ENCODE measurements at places on chromosomes 12 and 14. TPM values are rescaled to one million over a fixed set of nuclear protein-coding genes. Genes with fewer than 3 reads are reported as not detected.

The NRDE2 gene
- 18.6 TPM for total RNA-seq

The HVCN1 gene
- 7.9 TPM for total RNA-seq

The KCNC2 gene
- not detected for total RNA-seq

The GYS2 gene
- not detected for total RNA-seq

The PTMS gene
- 124 TPM for total RNA-seq

The RIMBP2 gene
- total RNA-seq, result 5.2 TPM

The TMEM52B gene
- total RNA-seq, result not detected

All from transverse colon (tissue), 4 donors.